DMS79 treated with DMSO at 0.1 percent for 48 hours (cell line): ENCODE measurements at places on chromosomes 7 and 10.

DNA sequence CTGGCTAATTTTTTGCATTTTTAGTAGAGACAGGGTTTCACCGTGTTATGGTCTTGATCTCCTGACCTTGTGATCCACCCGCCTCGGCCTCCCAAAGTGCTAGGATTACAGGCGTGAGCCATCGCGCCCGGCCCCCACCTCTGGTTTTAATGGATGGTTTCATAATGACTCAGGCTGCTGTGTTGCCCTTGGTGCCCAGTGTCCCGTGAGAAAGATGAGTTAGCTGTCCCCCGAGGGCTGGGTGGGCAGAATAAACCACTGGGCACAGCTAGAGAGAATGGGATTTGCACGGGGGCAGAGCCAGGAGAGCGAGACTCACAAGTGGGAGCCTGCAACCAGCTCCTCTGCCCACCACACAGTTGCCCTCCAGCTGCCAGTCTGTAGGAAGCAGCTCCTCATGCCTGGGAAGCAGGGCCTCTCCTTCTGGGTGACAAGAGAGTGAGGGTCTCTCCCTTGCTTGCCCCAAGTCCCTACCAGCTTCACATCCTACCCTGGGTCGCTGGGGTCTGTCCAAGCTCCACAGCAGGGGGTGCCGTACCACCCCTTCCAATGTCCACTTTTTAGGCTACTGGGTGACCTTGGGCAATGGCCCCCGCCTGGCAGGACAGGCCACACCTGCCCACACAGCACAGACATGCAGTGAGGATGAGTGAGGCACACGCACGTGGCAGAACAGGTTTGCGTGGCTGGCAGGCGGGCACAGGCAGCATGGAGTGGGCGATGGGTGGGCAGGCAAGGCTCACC, 16.1 kb upstream of the NDST2 start:
- no peak for DNase-seq

DNA sequence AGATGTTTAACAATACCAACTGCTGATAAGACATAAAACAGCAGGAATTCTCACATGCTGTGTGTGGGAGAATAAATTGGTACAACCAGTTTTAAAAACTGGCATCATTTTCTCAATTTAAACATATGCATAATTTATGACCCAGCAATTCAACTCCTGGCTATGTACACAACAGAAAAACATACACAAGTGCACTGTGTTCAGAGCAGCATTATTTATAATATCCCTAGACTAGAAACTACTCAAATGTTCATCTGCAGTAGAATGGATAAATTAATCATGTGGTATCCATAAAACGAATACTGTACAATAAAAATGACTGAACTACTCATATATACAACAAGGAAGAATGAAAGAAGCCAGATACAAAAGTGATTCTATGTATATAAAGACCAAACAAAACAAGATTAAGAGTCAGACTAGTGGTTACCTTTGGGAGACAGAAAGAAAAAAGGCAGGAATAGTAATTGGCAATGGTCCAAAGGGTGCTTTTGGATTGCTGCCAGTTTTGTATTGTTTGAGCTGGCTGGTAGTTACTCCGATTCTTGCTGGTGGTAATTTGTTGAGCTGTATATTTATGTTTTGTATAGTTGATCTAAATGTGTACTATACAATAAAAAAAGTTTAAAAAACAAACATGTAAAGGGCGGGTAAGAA, 306.0 kb downstream of the TFEC start:
- DNase-seq, result peak; percentile 82

GRCh38 chr7:34361663-34362250, 296.3 kb upstream of the NPSR1 start:
- DNase-seq, result no peak

- no peak for DNase-seq
These were observed 209.1 kb upstream of the ZNF722 start for GRCh38 chr7:63789378-63790176.

- no peak for DNase-seq
These were observed 341.5 kb downstream of the OTUD1 start for GRCh38 chr10:23780331-23780730.

GRCh38 chr10:91190876-91191583, 29.4 kb upstream of the PCGF5 start:
- no peak for DNase-seq

DNA sequence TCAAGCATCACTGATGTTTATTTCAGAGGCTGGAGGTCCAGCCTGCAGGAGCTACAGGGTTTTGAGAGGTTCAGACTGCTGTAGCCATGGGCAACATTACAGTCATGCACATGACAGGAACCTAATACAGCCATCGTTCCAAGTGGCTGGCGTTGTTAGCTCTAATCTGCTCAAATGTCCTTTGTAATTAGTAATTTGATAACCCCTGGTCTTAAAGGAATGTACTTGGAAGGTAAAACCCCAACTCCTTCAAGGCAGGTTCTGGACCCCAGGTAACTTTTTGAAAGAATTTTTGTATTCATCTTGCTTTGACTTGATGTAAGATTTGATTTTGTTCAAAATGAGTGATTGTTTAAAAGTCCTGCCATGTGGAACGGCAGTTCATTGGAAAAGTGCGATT, 34.7 kb upstream of the FOXI2 start:
- peak; percentile 11 for DNase-seq

- no peak for DNase-seq
These were observed 36.9 kb upstream of the DOCK1 start for GRCh38 chr10:126868371-126868770.

GRCh38 chr10:91036807-91037411, 116.0 kb upstream of the ANKRD1 start:
- no peak for DNase-seq

GRCh38 chr10:74929197-74929596, 102.8 kb downstream of the KAT6B start:
- no peak for DNase-seq

DNA sequence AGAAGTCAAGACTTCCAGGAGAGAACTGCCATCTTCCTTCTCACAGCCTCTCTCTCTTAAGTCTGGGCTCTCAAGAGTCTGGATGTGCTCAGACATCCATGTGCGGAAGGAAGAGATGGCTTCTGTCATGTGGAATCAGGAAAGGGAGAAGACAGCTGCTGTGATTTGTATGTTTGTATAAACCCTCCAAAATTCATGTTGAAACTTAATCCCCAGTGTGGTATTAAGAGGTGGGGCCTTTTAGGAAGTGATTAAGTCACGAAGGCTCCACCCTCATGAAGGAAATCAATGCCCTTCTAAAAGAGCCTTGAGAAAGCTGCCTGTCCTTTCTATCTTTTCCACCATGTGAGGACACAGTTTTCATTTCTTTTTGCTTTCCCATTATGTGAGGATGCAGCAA, 73.9 kb upstream of the PTN start:
- no peak for DNase-seq

GRCh38 chr7:146136357-146136875, 19.8 kb downstream of the CNTNAP2 start:
- DNase-seq, result no peak

DNA sequence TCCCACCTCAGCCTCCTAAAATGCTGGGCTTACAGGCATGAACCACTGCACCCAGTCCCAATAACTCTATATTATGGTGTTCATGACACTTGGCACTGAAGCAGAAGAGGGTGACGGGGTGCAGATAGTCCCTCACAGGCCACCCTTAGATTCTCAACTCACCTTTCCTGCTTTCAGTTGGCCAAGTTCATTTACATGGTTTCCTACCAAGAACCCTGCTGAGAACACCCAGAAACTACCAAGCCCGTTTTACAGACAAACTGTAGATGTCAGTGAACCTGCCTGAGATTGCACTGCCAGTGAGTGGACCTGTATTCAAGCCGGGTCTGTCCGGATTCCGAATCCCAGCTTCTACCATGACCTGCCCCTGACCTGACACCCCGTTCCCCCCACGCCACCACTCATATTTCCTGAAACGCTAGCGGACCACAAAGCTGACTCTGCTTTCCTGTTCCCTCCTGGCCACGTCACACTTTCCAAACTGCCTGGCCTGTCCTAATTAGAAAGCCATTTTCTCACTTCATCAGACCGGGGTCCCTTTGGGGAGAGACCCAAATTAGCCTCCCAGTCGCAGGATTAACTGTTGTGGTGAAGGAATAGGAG, 17.3 kb downstream of the GRID2IP start:
- no peak for DNase-seq

DNA sequence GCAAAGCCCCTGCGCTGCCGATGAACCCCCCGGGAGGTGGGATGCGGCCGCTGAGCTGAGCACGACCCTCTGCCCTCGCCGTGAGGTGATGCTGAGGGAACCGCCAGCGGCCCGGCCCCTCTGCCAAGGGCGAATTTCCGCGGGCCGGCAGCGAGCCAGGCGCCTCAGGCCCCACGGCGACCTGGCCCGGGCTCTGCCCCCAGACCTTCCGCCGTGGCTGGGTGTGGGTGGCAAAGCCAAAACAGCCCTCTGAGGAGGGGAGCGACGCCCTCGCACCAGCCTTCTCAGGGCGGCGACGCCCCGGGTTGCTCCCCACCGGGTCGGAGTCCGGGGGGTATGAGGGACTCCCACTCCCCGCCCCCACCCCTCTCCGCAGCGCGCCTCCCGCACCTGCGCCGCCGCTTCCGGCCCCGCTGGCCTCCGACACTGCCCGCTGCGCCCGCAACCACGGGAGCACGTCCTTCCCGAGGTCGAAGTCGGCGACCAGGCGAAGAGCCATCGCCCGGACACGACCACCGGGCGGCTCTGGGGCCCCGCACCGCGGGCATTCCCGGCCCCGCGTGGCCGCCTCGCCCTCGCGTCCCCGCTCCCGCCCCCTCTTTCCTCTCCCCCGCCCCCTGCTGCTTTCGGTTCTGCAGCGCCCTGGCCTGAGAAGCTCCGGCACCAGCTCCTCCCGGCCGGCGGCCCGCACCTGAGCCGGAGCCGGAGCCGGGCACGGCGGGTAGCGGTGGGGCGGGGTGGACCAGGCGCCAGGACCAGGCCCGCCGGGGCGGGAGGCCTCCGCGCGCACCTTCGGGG, at the start of gene GSAP:
Gene GSAP, minus strand, starts transcription at position 527 of the 798 bp plus-strand sequence. Its CDS starts 28 bp downstream, at position 499.
- DNase-seq, result no peak

DNA sequence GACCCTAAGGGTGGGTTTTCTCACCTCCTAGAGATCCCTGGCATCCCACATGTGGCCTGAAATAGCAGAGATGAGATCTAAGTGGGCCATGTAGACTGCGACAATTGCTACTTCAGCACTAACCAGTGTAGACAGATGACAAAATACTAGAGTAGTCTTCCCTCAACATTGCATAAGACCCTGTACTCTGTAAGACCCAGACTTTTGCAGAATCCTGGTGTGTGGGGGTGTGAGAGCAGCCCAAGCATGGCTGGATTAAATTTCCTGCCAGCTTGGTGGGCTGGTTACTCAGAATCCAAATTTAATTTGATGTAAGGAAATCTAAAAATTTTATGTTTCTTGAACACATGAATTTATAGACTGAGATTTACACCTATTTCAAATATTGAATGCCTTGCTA, 88.3 kb downstream of the ZNF365 start:
- DNase-seq, result no peak

- no peak for DNase-seq
These were observed 243.0 kb downstream of the PLXNA4 start for GRCh38 chr7:132333301-132333700.

- no peak for DNase-seq
These were observed 1.8 kb downstream of the CCDC6 start for GRCh38 chr10:59904426-59905065.

GRCh38 chr10:89144836-89145235, 62.3 kb downstream of the CH25H start:
- no peak for DNase-seq

DNA sequence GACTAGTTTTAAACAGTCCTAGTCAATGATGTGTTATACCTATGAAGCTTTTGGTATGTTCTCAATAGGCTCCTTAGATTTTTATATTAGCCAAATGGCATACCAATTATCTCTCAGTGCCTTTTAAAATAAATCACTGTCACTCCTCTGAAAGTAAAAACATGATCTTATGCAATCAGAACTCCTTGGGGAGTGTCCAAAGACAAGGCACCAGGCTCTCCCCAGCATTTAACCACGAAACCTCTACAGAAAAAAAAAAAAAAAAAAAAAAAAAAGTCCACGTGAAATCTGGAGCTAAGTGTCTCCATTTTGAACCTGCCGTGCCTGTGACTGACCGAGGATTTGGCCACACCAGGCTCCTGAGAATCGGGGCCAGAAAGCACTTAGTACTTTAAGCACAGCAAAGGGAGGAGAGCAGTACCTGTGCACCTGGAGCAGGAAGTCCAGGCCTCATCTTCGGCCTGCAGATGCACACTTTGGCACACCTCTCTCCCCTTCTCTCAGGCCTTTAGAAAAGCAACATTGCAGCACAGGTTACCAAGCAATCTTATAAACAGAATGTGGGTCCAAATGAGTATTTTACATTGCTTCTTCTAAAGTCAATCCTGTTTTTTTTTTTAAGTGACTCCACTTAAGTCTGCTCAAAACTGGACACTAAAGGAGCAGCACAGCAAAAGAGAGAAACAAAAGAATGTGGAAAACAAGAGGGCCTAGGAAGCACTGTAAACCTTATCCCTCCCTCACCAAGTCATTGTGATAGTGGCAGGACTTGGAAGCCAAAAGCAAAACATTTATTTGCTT, 1.5 kb downstream of the FAM13C start:
- DNase-seq, result peak; percentile 21

GRCh38 chr7:52423251-52423650, 612.2 kb upstream of the POM121L12 start:
- no peak for DNase-seq

DNA sequence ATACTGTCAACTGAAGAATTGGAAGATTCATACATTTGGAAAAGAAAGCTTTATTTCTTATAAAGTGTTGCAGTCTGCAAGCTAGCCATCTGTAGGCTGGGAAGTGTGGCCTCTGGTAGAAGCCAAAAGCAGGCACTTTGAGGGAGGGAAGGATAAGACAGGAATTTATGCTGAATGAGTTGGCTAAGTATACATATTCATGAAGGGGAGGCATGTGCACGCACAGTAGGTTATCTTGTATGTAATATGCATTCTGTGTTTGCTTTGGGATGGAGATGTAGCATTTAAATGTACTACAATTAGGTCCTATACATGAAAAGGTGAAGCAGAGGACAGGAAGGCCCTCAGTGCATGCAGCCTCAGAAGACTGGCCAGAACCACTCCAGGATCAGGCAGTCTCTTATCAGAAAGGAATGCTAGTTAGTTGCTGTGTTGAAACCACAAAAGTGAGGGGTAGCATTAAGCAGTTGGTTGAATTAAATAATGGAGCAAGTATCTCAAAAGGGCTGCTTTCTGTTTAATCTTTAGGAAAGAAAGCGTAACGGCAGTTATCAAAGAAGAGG, 40.9 kb downstream of the MYO3A start:
- DNase-seq, result no peak

- no peak for DNase-seq
These were observed 4.4 kb upstream of the MYL7 start for GRCh38 chr7:44145479-44145968.

DNA sequence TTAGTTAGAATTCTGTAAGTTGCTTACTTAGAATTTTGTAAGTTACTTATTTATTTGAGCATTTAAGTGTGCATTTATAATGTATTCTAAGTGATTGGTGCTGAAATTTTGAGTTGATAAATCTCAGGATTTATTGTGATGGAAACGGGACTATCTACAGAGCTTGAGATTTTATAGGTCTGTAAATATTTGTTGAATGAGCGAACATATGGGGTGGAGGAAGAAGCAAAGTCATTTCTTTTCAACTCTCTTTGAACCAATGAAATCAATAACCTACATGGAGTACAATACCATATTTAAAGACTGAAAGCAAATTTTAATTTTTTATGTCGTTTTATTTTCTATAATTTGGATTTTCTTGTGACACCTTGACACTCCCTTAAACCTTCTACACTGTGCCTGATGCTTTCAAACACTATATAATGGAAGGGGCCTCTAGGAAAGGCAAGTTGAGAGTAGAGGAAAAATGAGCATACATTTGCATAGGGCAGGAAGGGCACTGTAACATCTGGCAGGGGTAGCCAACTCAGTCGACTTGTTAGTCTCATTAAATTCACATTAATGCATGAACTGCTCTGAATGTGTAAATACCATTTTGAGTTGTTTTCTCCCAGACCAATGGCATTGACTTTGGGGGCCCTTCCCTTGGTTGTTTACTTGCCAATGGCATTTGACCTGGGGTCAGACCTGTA, 204.2 kb downstream of the DYNC1I1 start:
- no peak for DNase-seq
